ENCODE measurements at places on chromosomes 13 and 19.

- DNase-seq, result no peak
These were observed 50.1 kb downstream of the PCCA start for GRCh38 chr13:100138859-100139491.

GRCh38 chr13:45439008-45439407 lies 20.8 kb upstream of the SLC25A30 start:
- no peak for DNase-seq

GRCh38 chr13:105083992-105084391 lies 1451.5 kb downstream of the EFNB2 start:
- no peak for DNase-seq

- no peak for DNase-seq
These were observed 8.0 kb upstream of the CNOT3 start for GRCh38 chr19:54129617-54129996.

DNA sequence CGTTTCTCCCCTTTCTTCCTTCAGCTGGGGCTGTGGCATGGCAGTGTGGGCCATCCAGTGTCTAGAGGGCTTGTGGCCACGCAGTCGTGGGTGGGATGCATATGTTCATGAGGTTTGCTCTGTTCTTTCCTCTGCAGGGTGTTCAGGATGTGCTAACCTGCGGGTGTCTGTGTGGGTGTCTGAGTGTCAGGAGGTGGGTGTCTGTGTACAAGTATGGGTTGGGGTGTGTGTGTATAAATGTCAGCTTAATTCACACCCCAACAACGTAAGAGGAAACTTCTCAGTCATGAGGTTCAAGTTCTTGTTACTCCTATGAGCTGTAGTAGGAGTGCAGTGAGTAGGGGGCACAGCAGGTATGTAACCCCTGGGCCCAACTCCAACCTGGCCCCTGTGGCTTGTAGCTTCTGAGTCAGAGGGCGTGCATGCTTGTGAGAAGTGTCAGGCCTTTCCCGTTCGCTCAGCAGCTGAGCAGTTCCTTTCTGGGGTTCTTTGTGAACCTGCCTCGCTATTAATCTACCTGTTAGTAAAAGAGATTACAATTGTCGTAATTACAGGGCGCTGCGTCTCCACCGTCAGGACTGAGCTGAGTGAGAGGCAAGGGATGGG lies 49.1 kb downstream of the NFIX start:
- no peak for DNase-seq

DNA sequence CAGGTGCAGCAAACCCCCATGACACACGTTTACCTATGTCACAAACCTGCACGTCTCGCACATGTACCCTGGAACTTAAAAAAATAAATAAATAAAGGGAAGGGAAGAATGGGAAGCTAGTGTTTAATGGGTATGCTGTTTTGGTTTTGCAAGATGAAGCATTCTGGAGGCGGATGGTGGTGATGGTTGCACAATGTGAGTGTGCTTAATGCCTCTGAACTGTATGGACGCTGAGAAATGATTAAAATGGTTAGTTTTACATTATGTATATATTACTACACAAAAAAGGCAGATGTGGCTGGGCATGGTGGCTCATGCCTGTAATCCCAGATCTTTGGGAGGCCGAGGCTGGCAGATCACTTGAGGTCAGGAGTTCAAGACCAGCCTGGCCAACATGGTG lies 17.8 kb downstream of the NFILZ start:
- no peak for DNase-seq

DNA sequence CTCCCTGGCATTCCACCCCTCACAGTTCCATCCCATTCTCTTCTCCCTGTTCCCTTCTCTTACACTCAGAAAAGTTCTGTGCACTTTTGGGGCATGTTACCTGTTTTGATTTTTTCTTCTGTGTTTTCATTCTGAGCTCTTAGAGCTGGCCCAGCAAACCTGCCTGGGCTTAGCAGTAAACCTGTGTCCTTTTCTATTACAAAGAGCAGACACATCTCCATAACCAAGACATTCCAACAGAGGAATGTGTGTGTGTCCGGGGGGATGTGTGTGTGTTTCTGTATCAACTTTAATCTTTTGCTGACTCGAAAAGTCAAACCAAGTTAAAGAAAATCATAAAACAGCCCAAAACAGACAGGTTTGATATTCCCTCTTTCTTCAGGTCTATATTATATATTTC lies 49.1 kb upstream of the SOX21 start:
- DNase-seq, result no peak

- no peak for DNase-seq
These were observed 457.4 kb downstream of the TBC1D4 start for GRCh38 chr13:75024602-75025001.

GRCh38 chr19:38812841-38813320 lies at the start of gene LGALS4:
LGALS4 (minus strand) TSS chr19:38812945; CDS start chr19:38812886, 59 bp downstream.
- no peak for DNase-seq

- no peak for DNase-seq
These were observed 176.2 kb downstream of the FOXO1 start for GRCh38 chr13:40490086-40490758.

DNA sequence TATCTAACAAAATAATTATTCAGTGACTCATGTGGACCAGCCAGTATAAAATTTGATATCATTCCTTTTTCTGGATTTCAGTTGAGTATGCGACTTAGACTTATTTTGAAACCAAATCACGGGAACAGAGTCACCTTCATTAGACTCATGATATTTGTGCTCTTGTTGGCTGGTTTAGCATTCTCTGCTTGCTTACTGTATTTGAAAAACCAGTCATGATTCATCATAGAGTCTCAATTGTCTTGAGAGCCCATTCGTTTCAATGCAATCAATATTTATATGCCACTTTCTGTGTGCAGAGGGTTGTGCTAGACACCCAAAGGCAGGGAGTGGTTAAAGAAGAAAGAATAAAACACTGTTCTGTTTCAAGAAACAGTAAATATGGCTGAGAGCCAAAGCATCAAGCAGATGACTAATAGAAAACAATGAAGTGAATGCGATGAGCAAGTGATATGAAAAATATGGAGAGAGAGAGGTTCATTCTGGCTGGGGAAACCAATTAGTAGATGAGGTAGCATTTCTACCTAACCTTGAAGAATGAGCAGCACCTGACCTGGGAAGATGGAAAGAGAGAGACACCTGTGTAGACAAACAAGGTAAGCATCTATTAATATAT lies 99.6 kb upstream of the MBNL2 start:
- DNase-seq, result no peak

GRCh38 chr19:15636026-15636425 lies 4.7 kb upstream of the CYP4F3 start:
- DNase-seq, result no peak

- DNase-seq, result no peak
These were observed 68.4 kb downstream of the SPATA13 start for GRCh38 chr13:24228852-24229458.

- no peak for DNase-seq
These were observed 5.2 kb downstream of the DUXA start for GRCh38 chr19:57161985-57162539.

DNA sequence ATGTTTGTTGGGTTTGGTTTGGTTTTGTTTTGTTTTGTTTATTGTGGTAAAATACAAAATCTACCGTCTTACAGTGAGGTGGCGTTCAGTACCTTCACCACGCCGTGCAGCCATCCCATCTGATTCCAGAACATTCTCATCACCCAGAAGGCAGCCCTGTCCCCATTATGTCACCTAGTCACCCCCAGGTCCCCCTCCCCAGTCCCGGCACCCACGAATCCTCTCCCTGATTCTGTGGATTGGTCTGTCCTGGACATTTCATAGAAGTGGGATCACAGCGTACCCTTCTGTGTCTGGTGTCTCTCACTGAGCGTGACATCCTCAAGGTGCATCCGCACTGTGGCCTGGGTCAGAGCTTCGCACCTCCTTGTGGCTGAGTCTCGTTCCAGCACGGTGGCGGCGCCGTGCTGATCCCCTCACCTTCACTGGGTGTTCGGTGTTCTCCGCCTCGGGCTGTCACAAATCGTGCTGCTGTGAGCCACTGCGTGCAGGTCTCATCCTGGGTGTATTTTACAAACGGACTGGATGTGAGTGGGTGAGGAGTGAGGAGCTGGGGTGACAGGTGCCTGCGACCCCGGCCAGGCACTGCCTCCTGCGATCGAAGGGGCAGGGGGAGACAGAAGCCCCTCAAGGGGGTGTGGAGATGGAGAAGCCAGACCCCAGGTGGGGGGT lies 580 bp upstream of the TEKTIP1 start:
- DNase-seq, result no peak

DNA sequence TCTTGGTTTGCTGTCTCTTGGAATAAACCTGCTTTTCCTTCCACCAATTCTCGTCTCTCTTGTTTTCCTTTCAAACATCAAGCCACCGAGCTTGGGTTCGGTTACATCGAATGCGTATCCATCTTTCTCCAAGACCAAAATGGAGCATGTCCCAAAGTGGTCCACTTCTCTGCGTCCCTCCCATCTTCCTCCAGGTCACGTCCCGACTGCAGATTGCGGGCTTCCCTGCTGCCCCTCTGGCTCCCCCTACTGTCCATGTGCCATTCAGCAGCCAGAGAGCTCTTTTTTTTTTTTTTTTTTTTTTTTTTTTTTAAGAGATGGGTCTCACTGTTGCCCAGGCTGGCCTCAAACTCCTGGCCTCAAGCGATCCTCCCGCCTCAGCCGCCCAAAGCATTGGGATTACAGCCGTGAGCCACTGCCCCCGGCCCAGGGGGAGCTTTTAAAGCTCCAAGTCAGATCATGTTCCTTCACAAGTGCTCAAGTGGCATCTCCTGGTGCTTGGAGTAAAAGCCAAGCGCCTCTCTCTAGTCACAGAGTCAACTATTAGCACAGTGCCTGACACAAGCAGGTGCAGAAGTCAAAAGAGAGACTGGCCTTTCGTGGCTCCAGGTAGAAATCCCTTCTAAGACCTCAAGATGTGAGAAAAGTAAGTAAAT lies 10.0 kb downstream of the COL5A3 start:
- peak; percentile 60 for DNase-seq

- no peak for DNase-seq
These were observed 423.3 kb downstream of the SPRY2 start for GRCh38 chr13:79917628-79918027.

DNA sequence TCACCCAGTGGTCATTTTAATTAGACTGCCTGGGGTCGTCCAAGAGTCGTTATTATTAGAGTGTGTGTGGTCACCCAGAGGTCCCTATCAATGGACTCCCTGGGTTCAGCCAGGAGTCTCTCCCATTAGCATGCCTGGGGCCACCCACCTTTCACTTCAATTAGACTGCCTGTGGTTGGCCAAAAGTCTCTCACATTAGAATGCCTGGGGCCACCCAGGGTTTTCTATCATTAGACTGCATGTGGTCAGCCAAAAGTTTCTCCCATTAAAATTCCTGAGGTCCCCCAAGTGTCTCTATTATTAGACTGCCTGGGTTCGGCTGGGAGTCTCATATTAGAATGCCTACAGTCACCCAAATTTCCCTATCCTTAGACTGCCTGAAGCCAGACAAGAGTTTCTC lies 1472.6 kb downstream of the UQCRFS1 start:
- no peak for DNase-seq

DNA sequence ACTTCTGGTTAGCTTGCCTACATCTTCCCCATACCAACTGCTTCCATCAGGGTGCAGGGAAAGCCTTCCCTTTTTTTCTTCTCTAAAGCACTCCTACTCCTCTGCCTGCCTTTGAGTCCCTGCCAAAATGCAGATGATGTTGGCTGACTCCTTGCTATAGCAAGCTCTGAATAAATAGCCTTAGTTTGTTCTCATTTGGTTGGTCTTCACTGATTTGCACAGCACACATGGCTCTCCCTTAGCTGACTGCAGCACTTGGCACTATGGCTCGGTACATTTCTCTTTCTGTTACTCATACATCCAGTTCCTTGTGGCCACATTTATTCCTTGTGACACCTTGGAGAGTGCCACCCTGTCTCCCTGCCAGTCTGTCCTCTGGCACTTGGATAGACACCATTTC lies 249.8 kb downstream of the DCLK1 start:
- no peak for DNase-seq

DNA sequence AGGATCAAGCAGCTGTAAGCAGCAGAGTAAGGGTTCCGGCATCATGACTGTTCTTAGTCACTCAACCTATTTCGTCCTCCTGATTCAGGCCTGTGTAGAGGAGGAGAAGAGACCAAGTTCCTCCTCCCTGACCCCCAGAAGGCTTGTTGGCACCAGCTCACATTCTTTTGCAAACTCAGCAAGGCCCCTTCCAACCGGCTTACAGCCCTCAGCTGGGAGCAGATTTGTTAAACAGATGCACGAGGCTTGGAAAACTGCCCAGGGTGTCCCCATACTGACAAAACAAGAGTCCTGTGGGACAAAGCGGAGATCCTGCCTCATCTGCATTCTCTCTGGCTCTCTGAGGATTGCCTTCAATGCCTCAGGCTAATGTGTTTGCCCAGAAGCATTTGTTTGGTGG lies 113.2 kb upstream of the SOX21 start:
- DNase-seq, result no peak

- DNase-seq, result no peak
These were observed 376.4 kb downstream of the FGF9 start for GRCh38 chr13:22047082-22047784.

- no peak for DNase-seq
These were observed 73.8 kb downstream of the MAP4K1 start for GRCh38 chr19:38543807-38544568.

All from activated T-cell treated with anti-CD3 and anti-CD28 coated beads for 48 hours (primary cell).